ENCODE measurements at places on chromosomes 4 and X.

DNA sequence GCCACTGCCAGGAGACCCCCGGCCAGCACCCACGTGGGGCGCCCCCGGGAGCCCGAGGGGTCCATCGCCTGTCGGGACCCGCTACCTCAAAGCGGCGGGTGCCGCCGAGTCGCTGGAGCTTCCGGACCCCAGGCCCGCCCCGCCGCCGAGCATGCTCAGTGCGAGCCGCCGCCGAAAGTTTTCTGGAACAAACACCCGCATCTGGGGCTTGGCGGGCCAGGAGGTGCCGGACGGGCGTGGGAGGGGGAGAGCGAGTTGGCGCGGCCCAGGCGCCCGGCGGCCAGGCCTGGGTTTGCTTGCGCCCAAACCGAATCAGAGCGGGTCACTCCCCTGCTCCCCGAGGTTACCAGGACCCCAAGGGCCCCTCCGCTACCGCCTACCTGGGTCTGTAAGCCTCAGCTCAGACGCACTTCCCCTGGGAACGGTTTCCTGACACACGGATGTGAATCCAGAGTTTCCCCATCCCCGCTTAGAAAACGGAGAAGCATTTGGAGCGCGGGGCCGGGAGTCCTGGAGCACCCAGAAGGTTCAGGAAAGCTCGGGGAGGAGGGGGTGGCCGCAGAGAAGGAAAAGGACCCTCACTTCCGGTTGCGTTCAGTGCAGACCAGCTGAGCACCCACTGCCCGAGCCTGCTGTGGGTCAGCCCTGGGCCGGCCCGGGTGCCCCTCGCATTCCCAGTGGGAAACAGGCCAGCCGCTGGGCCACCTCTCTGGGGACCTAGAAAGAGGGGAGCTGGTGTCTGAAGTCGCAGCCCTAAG is at the start of gene EVC2:
Gene EVC2, minus strand, starts transcription at position 111 of the 758 bp plus-strand sequence. Its CDS starts 46 bp downstream, at position 65.
- DNase-seq = no peak

DNA sequence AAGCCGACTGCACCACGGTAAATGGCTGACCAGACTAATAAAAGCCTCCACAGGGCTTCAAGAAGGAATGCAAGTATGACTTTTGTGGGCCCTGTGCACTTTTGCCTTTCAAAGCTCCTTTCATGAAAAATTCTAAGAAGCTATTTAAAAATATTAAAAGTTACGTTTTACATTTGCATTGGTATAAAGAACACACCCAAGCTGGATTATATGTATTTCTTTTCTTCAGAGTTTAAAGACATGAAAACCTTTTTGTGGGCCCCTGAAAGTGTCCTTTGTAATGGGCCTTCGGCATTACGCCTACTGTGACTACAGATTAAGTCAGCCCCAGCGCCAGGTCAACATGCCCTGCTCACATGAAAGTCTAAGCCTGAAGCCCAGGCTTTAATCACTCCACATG is 20.5 kb upstream of the ASB5 start:
- no peak for DNase-seq

DNA sequence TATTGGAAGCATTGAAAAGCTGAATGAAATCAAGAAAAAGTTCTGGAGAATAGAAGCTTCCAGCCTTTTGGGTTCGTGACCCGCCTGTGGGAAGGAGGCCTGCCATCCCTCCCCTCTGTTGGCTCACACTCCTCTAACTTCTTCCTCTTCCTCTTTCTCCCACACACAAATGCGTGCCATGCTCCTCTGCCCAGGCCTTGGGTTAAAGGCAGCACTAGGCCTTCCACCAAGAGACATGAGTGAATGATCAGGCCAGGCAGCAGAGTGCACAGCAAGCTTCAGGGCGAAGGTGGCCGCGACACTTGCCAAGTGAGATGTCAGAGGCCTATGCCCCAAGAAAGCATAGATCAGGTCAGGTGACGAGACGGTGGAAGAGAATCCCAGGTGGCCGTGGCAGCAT is 38.4 kb downstream of the FAM193A start:
- DNase-seq = no peak

DNA sequence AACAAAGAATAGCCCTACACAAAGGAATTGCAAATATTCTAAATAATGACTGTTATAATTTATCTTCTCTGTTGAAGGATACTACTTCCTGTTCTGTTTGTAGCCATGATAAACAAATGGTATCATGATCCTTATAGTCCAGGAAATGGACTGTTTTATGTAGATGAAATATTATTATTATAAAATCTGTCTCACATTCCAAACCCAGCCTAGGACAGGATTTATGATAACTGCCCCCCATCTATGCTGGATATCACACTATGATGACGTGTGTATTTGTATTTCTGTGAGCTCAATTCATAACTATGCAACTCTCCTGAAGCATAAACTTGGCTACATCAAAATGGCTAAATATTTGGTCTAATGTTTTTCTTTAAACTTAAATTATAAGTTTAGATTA is 21.3 kb downstream of the DMD start:
- DNase-seq = no peak

GRCh38 chr4:37232315-37232714 is 12.2 kb upstream of the NWD2 start:
- DNase-seq = no peak

DNA sequence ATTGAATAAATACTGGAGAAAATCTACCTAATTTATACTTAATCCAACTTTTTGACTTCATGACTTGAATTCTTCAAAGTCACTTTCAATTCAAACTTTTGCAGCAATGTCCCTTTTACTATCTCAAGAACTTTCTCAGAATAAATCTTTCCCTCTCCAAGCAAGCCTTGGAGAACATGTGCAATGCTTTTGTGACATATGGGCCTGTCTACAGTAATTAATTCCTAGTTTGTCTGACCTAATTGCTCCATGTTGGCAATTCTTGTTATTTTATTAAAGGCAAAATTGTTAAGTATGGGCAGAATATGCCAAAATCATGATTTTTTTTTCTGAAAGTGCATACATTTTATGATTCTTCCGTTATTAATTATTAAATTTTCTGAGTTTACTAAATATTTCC is 1115.3 kb downstream of the PDHA2 start:
- no peak for DNase-seq

DNA sequence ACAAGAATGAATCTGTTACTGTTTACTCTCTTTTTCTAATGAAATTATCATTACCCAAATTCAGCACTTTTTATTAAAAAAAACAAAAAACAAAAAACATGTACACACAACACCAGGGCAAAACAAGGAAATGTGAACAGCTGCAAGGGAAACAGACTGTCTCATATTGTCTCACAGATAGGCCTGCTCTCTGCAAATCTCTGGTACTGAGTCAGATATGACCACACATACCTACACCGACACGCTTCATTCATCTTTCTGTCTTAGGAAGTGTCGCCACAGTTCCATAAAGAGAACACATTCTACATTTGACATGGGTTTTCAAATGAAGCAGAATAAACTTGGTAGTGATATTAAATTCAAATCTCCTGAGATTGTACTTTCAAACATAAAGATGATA is 92.2 kb upstream of the GPR34 start:
- no peak for DNase-seq
